T-cell (primary cell): ENCODE measurements at places on chromosomes 4 and X. TPM values are rescaled to one million over a fixed set of nuclear protein-coding genes. Genes with fewer than 3 reads are reported as not detected.

GRCh38 chr4:107665001-107665400 is 55.0 kb downstream of the PAPSS1 start:
- DNase-seq: no peak

The TLR8 gene
- not detected for total RNA-seq

DNA sequence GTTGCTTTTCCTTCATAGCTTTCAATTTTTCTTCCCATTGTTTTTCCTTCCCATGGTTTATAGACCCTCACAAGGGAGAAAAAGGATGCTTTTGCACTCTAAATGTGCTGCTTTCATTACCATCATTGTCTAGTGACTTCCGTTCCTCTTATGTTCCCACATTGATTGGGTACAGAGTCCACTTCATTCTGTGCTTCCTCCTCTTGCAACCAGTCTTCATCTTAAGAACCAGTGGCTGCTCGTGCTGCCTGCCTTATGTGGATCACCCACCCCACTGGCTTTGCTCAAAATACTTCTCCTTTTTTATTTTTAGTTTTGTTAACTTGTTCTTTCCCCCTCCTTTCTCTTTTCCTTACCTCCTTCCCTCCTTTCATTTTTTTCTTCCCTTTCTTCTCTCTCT is 76.5 kb upstream of the BOD1L1 start:
- DNase-seq: no peak

- no peak for DNase-seq
These were observed 4.1 kb downstream of the HDAC8 start for GRCh38 chrX:72568406-72569092.

DNA sequence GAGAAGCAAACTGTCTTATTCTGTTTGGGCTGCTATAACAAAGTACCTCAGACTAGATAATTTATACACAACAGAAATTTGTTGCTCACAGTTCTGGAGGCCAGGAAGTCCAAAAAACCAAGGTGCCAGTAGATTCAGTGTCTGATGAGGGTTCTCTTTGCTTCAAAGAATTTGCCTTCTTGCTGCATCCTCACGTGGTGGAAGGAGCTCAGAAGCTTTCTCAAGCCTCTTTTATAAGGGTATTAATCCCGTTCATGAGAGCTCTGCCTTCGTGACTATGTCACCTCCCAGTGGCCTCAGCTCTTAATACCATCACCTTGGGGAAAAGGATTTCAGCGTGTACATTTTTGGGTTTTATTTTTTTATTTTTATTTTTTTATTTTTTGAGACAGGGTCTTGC is 20.1 kb downstream of the CA5B start:
- DNase-seq: peak; percentile 30

DNA sequence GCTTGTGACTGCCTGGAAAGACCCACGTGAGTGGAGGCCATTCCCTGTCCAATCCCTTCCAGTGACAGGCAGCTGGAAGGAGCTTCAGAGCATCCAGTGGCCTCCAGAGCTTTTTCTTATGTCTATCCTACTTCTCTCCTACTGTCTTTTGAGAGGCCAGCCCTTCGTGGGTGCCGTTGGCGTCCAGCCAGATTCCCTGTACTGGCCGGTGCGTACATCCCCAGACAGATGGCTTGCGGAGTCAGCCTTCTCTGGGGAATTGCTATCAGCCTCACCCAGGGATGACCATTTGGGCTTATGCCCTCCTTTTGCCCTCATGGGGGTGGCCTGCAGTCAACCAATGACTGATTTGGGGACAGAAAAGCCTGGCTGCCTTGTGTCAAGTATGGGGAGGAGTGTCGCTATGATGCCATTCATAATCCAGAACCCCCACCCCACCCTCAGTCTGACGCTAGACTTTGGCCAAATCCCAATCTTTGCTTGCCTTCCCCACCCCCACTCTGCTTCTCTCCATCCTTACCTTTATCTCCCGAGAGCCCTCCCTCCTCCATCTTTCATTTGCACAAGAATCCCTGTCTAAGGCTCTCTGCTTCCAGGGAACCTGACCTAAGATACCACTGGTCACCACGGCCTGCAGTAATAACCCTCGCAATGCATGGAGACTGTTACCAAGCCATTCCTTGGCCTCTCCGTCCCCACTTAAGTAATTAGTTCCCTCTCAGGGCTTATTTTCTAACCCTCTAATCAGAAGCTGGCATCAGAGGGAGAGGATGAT is 150.3 kb upstream of the BCOR start:
- no peak for DNase-seq

The SERPINA7 gene
- not detected for total RNA-seq

DNA sequence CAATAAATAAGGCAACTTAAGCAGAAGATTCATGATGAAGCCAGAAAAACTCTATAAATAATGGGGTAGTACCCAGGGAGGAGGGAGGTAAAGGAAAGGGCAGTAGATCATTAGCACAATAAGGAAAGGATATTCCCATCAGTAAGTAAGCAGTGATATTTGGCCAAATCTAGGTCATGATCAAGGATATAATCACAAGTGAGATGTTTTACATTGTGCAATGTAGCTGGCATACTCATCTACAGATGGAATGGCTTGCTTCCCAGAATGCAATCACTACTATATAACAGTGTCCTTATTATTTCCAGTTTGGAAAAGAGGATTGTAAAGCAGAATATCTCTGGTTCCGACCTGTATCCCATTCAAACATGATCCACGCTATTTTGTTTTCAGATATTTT is 483.4 kb downstream of the RPA4 start:
- no peak for DNase-seq

GRCh38 chr4:151541389-151542071 is 132.6 kb downstream of the FHIP1A start:
- DNase-seq: no peak

- DNase-seq: no peak
These were observed 1094.7 kb upstream of the TENM3 start for GRCh38 chr4:181148470-181148869.

DNA sequence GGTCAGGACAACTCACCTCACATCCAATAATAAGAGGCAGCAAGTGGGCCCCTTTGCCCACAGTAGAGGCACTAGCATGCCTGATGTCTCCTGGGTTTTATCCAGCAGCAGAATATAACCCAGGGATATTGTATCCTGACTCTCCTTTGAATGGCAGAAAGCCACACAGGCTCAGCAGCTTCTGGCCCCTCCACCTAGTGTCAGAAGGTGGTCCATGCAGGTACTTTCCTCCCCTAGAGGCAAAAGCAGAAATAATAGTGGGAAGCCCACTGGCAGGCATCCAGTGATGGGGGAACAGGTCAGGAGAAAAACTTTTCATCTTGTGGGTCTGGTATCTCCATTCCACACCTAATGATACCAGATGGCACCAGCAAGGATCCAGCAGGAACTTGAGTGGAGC is 75.5 kb upstream of the IRS4 start:
- no peak for DNase-seq
